ENCODE measurements at places on chromosomes 2 and 18. TPM values are rescaled to one million over a fixed set of nuclear protein-coding genes. Genes with fewer than 3 reads are reported as not detected.

CCDC74A gene
- polyA plus RNA-seq: 1.0 TPM

BMP10 gene
- polyA plus RNA-seq: not detected

ALPG gene
- polyA plus RNA-seq: not detected

NAT8 gene
- polyA plus RNA-seq: not detected

MARCHF4 gene
- polyA plus RNA-seq: not detected

ITPRIPL1 gene
- polyA plus RNA-seq: 0.80 TPM

POTEC gene
- polyA plus RNA-seq: not detected

DNA sequence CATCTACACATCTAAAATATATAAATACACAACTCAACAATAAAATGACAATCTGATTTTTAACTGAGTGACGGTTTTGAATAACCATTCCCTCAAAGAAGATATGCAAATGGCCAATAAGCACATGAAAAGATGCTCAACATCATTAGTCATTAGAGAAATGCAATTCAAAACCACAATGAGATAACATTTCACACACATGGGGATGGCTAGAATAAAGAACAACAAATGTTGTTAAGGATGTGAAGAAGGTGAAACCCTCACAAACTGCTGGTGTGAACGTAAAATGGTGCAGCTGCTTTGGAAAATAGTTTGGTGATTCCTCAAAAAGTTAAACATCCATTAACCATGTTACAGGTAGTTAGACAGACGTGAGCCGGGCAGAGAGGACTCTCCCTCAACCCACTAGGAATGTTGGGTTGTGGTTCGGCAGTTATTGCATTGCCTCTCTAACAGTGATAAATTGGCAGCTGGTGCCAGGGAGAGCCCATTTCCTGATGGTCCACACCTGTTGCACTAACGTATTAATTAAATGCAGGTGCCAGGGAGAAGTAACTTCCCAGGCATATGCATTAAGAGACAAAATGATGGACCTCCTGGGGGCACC lies 22.3 kb upstream of the DUSP2 start:
- DNase-seq: no peak

DNA sequence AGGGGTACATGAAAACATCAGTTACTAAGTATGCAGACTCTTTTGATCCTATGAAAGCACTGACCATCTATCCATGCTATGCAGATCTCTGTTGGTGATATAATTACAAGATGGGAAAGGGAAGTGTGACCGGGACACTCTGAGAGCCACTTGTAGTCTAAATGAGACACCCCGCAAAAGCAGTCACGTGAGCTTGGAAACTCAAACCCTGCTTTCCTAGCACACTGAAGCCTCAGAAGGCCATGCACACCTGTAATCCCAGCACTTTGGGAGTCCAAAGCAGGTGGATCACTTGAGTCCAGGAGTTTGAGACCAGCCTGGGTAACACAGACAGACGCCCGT lies 137.5 kb downstream of the INO80D start:
- no peak for DNase-seq

GRCh38 chr2:43018179-43019024 lies 208.0 kb downstream of the ZFP36L2 start:
- DNase-seq: peak; percentile 87
